ENCODE measurements at places on chromosomes 3 and 15.

- no peak for DNase-seq
These were observed 43.9 kb downstream of the CHDH start for GRCh38 chr3:53802256-53802880.

DNA sequence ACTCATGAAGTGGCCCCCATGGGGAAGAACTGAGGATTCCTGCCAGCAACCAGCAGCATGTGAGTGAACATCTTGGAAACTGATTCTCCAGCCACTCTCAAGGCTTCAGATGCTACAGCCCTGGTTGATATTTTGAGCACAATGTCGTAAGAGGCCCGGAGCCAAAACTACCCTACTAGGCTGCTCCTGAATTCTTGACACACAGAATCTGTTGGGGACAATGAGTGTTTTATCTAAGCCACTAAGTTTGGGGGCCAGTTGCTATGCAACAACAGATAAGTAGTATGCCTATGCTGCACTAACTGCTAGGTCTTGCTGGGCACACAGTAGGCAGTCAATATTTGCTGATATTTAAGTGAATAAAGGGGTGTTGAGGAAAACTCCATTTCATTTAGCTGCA, 89.9 kb upstream of the CHL1 start:
- DNase-seq = no peak

GRCh38 chr3:149902498-149903139, 68.1 kb downstream of the PFN2 start:
- no peak for DNase-seq

GRCh38 chr15:64738226-64739095, 36.9 kb downstream of the RBPMS2 start:
- DNase-seq = no peak

DNA sequence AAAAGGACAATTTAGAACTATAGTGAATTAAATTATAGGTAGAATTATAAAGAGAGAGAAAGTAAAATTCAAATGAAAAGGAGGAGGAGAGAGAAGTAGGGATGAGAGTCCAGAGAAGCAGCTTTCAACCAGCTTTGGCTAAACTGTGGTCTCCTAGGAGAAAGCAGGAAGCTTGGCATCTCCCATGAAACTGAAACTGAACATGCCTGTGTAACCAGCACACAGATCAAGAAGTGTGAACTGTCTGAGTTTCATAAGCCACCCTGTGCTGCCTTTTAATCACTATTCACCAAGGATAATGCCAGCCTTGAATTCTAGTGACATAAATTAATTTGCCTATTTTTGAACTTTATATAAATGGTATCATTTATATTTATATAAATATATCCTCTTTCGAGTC, 128.5 kb downstream of the MYRIP start:
- no peak for DNase-seq

GRCh38 chr3:196184881-196185280, 26.3 kb downstream of the ZDHHC19 start:
- no peak for DNase-seq

GRCh38 chr15:76057332-76058000, 2.3 kb upstream of the TMEM266 start:
- DNase-seq = no peak

DNA sequence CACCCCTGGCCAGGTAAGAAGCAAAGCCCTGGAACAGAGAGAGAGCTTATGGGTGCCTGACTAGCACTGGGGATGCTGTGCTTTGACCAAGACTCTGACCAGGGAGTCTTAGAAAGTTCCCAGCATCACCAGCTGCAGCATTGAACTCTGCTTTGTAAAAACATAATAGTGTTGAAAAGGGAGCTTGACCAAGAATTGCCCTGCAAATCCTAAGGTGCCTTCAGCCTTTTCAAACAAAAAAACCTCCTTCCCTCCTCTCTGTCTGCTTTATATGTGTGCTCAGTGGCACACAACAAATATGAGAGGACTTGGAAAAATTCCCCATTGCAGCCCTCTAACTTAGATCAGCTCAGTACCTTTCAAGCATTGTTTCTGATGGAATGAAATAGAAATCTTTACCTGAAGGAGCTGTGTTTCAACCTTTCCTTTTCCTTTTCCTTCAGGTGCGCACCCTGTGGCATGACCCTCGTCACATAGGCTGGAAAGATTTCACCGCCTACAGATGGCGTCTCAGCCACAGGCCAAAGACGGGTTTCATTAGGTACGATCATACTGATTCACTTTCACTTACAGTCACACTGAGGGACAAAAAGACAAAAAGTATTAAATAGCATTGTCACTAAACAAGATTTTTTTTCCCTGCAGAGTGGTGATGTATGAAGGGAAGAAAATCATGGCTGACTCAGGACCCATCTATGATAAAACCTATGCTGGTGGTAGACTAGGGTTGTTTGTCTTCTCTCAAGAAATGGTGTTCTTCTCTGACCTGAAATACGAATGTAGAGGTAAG, 13.0 kb downstream of the THBS1 start:
- DNase-seq = no peak

DNA sequence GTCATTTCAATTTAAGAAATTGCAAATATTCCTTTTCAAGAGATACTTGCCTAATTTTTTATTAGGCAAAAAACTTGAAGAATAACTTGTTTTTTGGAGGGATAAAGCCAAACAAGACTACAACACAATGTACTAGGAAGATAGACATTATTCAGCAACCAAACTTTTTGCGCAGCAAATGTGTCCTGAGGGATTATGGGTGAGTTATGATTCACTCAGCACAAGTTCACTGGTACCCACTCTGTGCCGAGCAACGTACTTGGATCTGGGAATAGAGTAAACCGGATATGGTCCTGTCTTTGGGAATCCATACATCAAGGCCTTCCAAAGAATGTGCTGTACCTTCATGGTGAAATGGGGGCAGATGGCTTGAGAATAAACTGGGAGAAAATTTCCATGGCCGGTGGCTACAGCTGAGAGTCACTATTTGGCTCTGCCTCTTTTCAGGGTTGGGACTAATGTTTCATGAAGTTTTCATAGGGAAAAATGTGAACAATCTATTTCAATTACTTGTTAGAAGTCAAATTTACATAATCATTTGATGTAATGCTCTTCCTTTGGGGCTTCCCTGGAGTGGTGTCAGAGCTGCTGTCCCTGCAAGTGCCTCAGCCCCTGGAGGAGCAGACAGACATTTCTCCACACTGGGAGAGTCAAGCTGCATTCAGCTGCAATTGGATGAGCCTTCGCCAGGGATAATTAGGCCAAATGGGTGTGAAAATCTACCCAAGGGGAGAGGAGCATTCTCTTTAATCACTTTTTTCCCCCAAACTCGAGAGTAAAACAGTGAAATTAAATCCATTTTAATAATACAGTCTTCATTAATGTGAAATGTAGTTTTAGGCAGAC, 315.2 kb downstream of the CLSTN2 start:
- DNase-seq = no peak

DNA sequence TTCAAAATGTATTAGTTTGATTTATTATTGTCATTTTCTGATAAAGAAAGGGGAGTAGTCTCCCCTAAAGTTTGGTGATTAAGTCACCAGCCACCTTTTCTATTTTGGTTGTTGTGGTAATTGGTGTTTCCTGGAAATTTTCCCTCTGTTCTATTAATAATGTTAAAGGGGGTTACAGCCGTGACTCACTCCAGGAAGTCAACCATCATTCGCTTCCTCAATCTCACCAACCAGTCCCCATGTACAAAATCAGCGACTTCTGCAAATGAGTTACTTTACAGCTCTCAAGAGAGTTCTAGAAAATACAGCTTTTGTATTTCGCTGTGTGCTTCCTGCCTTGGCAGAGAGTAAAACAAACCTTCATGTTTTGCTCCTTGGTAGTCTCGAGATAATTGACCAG, 285.1 kb downstream of the LPP start:
- no peak for DNase-seq

DNA sequence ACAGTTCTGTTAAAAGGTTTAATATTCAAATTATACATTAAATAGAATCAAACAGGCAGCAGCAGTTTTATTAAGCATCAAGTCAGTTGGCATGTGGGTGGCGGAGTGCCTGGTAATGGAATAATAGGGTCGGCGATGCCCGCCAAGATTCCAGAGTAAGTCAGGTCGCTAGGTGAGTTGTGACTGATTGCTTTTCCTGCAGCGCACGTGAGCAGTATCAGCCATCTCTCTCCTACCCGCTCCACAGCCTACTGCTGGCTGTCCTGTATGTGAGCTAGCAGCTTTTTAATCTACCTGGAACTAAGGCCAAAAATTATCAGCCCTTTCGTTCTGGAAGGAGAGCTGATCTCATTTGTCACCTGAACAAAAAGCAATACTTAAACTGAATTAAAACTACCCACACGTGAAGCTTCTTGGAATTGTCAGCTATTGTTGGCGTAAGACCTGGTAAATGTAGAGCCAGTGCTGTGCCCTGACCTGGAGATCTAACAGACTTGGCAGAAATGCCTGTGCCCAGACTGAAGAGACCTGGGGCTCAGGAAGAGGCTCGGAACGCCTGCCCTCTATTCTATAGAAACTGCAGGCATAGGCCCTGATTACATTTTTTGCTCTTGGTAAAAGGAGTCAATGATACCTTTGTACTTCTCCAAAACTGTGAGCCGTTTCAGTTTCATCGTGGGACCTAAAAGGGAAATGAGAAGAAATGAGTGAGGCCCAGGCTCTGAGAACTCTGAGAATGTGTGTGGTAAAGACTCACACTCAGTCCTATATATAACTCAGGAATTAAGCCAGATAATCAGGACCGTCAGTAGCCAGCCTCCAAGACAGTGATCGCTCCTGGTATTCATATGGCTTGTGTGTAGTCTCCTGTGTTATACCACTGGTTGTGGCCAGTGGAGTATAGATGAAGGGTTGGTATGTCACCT, 21.9 kb downstream of the IDH3A start:
- DNase-seq = no peak

GRCh38 chr3:124920718-124921117, 13.8 kb downstream of the MUC13 start:
- DNase-seq = no peak

- DNase-seq = no peak
These were observed 120.3 kb upstream of the SLC6A11 start for GRCh38 chr3:10695595-10696285.

- no peak for DNase-seq
These were observed 192.9 kb downstream of the ZBBX start for GRCh38 chr3:167187221-167187620.

- no peak for DNase-seq
These were observed 29.6 kb downstream of the CX3CR1 start for GRCh38 chr3:39250116-39250747.

GRCh38 chr3:185998136-185998535, 60.3 kb upstream of the TRA2B start:
- DNase-seq = no peak

DNA sequence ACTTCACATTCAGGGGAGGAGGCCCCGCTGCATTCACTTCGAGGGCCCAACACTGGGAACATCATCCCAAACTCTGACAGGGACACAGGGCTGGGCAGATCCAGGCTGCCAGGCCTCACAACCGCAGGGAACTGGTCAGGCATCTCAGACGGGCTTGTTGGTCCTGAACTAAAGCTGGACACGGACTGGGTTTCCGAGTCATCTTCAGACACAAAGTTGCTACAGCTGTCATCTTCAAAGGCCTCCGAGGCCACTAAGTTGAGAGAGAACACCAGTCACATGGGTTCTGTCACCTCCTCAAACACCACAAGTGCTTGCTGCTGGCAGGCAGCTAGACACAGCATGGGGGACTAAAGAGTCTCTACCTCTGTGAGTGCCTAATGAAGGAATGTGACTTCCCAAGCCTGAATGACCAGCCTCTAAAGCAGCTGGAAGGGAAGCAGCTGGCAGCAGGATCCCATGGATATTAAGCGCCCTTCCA, 50.9 kb downstream of the CAPN7 start:
- no peak for DNase-seq

DNA sequence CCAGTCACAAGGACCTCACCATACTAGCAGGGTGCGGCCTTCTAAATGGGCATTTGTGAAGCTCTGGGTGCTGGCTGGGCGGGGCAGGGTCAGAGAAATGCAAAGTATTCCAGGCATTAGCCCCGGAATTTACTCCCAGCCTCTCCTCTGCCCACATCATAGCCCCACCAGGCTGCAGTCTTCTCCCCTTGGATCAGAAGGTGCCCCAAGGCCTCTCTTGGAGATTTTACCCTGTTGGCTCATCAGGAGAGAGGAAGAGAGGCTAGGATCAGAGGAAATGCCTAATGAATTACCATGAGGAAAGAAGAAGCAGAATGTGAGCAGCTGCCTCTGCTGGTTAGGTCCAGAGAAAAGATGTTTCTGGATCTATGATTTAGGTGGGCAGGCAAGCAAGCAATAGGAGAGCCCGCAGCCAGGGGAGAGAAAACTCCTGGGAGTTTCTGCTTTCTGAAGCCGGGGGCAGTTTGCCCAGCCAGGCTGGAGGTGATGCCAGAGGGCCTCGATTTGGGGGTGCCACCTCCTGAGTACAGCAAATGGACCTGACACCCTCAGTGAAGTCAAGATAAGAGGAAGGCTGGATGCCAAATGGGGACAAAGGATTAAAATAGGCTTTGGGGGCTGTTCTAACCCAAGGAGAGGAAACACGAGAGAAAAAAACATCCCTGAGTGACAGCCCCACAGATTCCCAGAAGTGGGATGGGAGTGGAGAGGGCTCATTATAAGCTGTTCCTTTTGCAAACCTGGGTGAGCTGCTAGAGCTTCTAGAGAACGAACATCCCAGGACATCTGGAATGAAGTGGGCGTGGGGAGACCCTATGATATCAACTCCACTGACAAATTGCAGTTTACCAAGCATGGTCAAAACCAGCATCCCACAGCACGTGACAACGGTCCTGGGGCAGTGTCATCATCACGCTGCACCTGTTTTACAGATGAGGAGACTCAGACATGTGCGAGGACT, 65.4 kb downstream of the BDH1 start:
- no peak for DNase-seq

- DNase-seq = peak; percentile 82
These were observed 936 bp downstream of the SIN3A start for GRCh38 chr15:75450307-75451201.

DNA sequence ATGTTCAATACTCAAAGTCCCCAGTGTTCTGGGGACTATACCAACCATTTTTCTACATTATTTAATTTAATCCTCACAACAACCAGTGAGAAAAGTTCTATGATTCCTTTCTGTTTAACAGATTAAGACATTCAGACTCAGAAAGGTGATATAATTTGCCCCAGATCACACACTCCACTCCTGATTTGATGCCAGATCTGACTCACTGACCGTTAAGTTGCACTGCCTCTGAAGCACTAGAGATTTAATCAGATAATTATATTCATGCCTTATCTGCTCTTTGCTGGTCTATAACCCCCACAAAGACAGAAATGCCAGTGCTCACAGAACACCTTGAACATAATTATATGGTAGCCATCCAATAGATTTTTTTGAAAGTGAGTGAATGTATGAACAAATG, 501.0 kb downstream of the IGSF11 start:
- no peak for DNase-seq

DNA sequence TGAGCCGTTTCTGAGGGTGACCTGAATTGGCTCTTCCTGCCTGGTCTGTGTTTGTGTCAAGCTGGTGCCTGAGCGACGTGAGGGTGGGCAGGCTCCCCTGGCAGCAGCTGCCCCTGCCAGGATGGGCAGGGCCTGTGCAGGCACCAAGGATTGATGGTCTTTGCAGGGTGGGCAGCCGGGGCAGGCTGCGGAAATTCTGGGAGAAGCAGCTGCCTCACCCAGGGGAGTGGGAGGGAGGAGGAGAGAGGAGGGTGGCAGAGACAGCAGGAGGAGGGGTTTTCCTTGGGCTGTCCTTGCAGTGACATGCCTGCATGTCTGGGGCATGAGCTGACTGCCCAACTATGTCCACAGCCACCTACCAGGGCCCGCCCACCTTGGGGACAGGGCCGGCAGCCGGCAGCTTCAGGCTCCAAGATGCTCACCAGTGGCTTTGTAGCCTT, 27.9 kb upstream of the SLC6A6 start:
- no peak for DNase-seq

Data from DMS 273 treated with DMSO at 0.1 percent for 48 hours (cell line).